NCI-H2029 (cell line): ENCODE measurements at places on chromosomes 3 and 15.

GRCh38 chr15:85639752-85640381 is 154.9 kb downstream of the KLHL25 start:
- DNase-seq = no peak

GRCh38 chr3:40287248-40287647 is 22.3 kb upstream of the EIF1B start:
- DNase-seq = no peak

DNA sequence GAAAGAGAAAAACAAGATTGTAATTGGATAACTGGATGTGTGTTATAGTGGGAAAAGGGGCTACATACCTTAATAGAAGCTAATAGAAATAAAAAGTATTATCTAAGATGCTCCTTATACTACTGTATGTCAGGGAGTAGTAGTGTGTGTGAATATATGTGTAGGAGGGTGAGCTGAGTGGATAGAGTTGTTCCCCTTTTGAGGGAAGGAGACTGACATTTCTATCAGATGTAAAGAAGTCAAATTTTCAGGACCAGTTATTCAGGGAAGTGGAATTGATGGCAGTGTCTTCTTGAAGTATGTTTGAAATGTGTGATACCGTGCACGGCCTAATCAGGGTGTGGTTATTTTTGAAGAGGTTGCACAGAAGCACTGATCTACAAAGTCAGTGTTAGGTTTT is 49.1 kb downstream of the PCOLCE2 start:
- DNase-seq = no peak

- DNase-seq = no peak
Observed at GRCh38 chr3:2268779-2269178, 170.1 kb downstream of the CNTN4 start.

DNA sequence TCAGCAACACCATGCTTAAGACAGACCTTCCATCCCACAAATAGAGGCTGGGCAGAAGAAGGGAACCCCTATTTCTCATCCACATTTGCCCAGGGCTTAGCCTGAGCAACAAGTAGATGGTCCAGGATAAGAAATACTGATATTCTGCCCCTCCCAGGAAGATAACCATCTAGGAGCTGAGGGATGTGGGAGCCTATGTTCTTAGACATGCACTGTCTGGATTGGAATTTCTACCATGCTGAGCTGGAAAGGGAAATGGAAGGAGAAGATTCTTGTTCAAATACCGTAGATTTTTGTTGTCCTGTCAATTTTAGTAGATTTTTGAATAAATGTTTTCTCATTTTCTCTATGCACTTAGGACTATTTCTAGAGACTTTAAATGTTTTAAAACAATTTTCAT is 450.7 kb upstream of the SEMA6D start:
- DNase-seq = no peak

- DNase-seq = no peak
Observed at GRCh38 chr15:45603881-45604280, 16.7 kb downstream of the BLOC1S6 start.

DNA sequence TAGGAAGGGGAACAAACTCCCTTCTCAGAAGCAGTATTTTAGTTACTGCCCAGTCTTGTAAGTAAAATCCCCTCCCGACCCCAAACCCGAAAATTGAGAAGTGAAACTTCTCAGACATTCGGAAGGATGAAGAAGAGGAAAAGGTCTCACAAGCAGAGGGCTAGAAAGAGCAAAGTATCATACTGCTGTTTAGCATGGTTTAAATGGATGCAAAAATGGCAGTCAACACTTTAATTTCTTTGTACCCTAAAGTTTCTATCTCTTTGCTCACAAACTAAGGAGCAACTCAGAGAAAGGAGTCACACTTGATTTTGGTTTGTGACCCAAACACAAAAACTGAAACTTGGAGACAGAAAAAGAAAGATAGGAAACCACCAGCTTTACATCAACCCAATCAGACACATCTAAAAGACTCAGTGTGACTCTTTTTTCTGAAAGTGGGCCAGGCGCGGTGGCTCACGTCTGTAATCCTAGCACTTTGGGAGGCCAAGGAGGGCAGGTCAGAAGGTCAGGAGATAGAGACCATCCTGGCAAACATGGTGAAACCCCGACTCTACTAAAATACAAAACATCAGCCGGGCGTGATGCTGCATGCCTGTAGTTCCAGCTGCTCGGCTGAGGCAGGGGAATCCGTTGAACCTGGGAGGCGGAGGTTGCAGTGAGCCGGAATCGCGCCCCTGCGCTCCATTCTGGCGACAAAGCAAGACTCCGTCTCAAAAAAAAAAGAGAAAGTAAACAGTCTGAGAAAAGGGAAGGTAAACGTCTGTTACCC is 63.2 kb upstream of the ATP11B start:
- DNase-seq = no peak

- DNase-seq = no peak
Observed at GRCh38 chr3:186525369-186526255, 18.6 kb downstream of the CRYGS start.

- no peak for DNase-seq
Observed at GRCh38 chr3:159185443-159186050, 383.7 kb downstream of the MFSD1 start.

DNA sequence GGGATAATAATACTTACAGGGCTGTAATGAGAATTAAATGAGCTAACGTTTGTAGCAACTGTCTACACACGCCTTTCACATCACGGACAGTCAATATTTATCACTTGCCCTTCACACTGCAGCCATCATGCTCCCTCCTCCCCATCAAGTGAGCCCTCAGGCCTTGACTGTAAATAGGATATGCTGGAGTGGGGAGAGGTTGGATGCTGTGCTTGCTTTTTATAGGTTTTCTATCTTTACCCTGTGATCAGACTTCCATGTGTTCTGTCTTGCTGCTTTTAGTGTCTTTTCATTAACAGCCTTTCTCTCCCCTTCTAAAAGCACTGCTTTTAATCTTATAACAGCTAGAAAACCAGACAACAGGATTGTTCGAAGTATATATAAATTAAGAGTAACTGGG is 12.8 kb upstream of the MAGEF1 start:
- no peak for DNase-seq

DNA sequence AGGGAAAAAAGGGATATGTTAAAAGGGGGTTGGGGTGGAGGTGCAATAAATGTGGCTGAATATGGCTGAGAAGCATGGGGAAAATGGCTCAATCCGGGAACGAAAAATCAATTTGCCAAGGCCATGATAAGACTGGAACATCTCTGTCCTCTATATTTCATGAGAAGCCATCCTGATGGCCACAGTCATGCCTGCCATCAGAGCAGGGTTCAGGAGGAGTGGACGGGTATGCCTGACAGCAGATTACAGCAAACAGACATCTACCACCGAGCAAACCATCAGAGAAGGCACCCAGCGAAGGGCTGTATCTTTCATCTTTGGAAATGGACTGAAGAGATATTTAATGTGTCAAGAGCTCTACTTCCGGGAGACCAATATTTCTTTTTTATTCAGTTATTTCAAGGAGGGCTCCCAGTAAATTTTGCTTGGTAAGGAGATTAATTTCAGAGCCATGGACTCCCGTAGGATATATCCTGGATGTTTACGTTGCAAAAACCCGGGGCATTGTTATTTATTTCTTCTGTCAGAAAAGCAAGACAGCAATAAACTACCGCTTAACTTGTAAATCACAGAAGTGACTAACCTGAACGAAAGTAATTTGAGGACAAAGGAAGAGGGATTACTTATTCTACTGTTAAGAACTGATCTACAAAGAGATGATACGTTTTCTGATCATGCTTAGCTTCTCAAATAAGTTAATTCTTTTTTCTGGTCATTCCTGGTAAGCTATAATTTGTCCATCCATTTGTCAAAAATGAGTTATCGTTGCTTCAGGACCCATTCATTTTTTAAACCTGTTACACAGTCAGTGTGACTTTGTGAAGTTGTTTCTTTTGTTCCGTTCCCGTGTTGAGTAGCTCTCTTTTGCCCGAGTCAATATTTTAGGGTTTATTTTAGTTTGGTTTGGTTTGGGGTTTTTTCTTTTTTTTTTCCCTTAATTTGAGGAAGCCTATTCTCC is 80.6 kb upstream of the CHD2 start:
- DNase-seq = no peak
